ENCODE measurements at places on chromosomes 11 and 22. TPM values are rescaled to one million over a fixed set of nuclear protein-coding genes. Genes with fewer than 3 reads are reported as not detected.

The CHEK1 gene
- total RNA-seq: 112 TPM

The SRRD gene
- 18.6 TPM for total RNA-seq

The SYT13 gene
- total RNA-seq: not detected

The MMP1 gene
- total RNA-seq: not detected

The BIK gene
- total RNA-seq: 0.98 TPM

The RIC3 gene
- total RNA-seq: 19.7 TPM

The BDNF gene
- total RNA-seq: not detected

The SLC6A5 gene
- not detected for total RNA-seq

The GCAT gene
- 7.5 TPM for total RNA-seq

The OMP gene
- not detected for total RNA-seq

The FAM83F gene
- 1.1 TPM for total RNA-seq

The CTSD gene
- 47.2 TPM for total RNA-seq

The ALG12 gene
- 15.3 TPM for total RNA-seq

The MS4A10 gene
- total RNA-seq: not detected

The DRD2 gene
- not detected for total RNA-seq

The BCR gene
- total RNA-seq: 44.9 TPM

The MAJIN gene
- total RNA-seq: not detected

The KIAA1671 gene
- total RNA-seq: 22.0 TPM

The ARHGAP20 gene
- 0.08 TPM for total RNA-seq

The TMEM191C gene
- total RNA-seq: 3.2 TPM

The SCUBE1 gene
- not detected for total RNA-seq

The OR10G8 gene
- not detected for total RNA-seq

The A4GALT gene
- 0.16 TPM for total RNA-seq

The AMBRA1 gene
- 28.5 TPM for total RNA-seq

The ATP5MG gene
- 249 TPM for total RNA-seq

The STK33 gene
- 2.1 TPM for total RNA-seq

The DCDC1 gene
- total RNA-seq: not detected

The CCDC87 gene
- total RNA-seq: 0.19 TPM

The APOA4 gene
- total RNA-seq: not detected

The CCDC188 gene
- total RNA-seq: not detected

The PLEKHB1 gene
- 19.9 TPM for total RNA-seq

The POTEH gene
- total RNA-seq: not detected

The IFTAP gene
- total RNA-seq: 1.9 TPM

The SMIM35 gene
- not detected for total RNA-seq

The TMEM218 gene
- 10.1 TPM for total RNA-seq

The TRPC6 gene
- not detected for total RNA-seq

The GGT5 gene
- 0.14 TPM for total RNA-seq

The OR2AT4 gene
- total RNA-seq: not detected

The RBMXL2 gene
- not detected for total RNA-seq

The OR5A1 gene
- not detected for total RNA-seq

The SLC43A3 gene
- 247 TPM for total RNA-seq

The MMP27 gene
- not detected for total RNA-seq

The OR51B4 gene
- total RNA-seq: not detected

The PRSS23 gene
- 2.0 TPM for total RNA-seq

The CENPM gene
- 108 TPM for total RNA-seq

The CALCA gene
- not detected for total RNA-seq

The MRPL49 gene
- 92.6 TPM for total RNA-seq

The FREY1 gene
- 0.64 TPM for total RNA-seq

The CCDC82 gene
- 58.6 TPM for total RNA-seq

The INSC gene
- 1.4 TPM for total RNA-seq

Data from activated naive CD4-positive, alpha-beta T cell treated with anti-CD3 and anti-CD28 coated beads, Interleukin-2, amount 50 U/mL, for 72 hours (primary cell).